AG10803 (cell line): ENCODE measurements at places on chromosomes 16 and 17.

GRCh38 chr16:87255866-87256265, 61.3 kb downstream of the C16orf95 start:
- no peak for DNase-seq

DNA sequence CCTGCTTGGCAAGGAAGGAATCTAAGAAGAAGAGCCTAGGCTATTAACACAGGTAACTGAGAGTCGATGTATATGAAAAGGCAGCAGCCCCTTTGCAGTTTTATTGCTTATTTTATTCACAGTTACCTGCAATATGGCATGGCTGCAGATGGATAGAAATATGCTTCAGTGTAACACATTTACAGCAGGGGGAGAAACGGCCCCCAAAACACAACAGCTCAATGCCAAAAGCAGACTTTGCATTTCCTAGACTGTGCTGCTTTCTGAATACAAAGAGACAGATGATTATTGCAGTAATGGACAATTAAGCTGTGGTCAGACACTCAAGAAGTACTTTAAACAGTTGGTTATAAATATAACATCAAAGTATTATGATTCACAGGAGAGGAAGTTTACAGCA, 108.0 kb upstream of the CDH13 start:
- DNase-seq = no peak

DNA sequence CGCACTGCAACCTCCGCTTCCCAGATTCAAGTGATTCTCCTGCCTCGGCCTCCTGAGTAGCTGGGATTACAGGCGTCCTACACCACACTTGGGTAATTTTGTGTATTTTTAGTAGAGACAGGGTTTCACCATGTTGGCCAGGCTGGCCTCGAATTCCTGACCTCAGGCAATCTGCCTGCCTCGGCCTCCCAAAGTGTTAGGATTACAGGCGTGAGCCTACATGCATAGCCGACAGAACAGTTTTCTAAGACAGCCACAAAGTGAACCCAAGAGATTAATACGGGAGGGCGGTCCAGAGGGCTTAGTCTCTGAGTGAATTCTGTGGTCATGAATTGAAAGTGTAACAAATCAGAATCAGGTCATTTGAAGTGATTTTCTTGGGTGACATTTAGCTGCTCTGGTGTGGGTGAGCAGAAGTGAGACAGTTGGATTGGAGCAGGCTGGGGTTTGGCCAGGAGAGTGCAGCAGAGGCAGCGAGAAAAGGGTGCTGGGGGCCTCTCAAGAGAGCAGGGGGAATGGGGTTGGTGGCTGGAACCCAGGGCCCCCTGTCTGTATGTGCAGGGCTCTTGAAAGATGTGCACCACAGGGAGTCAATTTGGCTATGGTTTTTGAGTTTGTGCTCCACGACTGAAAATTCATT, 231.4 kb upstream of the WSCD1 start:
- DNase-seq = no peak

- DNase-seq = no peak
These were observed 7.1 kb upstream of the DCAF7 start for GRCh38 chr17:63542942-63543821.

GRCh38 chr17:54754560-54754959, 146.1 kb upstream of the TOM1L1 start:
- DNase-seq = no peak

DNA sequence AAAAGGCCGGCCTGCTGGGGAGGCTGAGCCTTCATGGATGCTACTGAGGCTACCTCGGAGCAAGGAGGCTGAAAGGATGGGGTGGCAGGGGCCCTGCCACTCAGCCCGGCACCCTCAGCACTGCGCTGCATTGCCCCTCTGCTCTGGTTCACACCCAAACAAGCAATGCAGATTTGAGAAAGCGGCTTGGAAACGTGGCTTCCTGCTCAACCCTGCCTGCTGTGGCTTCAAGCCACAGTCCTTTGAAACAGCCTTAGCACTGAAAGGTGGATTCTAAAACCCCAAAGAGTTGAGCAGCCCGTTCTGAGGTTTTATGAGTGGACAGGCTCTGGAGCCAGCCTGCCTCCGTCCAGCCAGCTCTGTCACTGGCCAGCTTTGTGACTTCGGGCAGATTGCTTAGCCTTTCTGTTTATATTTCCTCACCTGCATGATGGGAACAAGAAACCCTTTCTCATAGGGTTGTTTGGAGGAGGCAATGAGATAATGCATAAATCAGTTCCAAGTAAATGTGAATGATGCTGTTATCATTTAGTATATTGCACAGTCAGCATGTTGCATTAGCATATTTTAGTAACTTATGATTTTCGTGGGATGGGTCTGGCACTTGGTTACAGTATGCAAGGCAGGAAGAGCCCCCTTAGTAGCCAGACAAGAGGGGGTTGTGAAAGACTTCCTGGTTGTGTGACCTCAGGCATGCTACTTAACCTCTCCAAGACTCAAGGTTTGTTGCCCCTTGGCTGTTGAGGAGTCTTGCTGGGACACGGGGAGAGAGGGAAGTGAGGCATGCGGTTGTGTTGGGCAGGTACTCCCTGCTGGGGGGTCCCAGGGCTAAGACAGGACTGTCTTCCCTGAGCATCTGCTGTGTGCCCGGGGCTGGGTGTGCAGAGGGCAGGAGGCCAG, 23.6 kb downstream of the CRISPLD2 start:
- no peak for DNase-seq

GRCh38 chr16:11835309-11835708, 16.0 kb downstream of the RSL1D1 start:
- DNase-seq = no peak

- DNase-seq = no peak
These were observed 65.2 kb downstream of the SRCIN1 start for GRCh38 chr17:38540514-38541045.

GRCh38 chr17:76536511-76537287, 810 bp downstream of the CYGB start:
- no peak for DNase-seq

- DNase-seq = no peak
These were observed 32.5 kb downstream of the DGKE start for GRCh38 chr17:56866496-56866895.

GRCh38 chr17:18370761-18371160, 6.8 kb upstream of the EVPLL start:
- no peak for DNase-seq

- DNase-seq = no peak
These were observed 45.1 kb downstream of the SOCS3 start for GRCh38 chr17:78314683-78315354.

GRCh38 chr17:50952889-50953288, 86.7 kb upstream of the TOB1 start:
- no peak for DNase-seq

GRCh38 chr16:28503470-28504259, 3.0 kb downstream of the IL27 start:
- DNase-seq = no peak

GRCh38 chr17:35129154-35129972, 7.9 kb downstream of the FNDC8 start:
- DNase-seq = peak; percentile 40

GRCh38 chr16:89138843-89139520, 32.6 kb upstream of the CDH15 start:
- no peak for DNase-seq

DNA sequence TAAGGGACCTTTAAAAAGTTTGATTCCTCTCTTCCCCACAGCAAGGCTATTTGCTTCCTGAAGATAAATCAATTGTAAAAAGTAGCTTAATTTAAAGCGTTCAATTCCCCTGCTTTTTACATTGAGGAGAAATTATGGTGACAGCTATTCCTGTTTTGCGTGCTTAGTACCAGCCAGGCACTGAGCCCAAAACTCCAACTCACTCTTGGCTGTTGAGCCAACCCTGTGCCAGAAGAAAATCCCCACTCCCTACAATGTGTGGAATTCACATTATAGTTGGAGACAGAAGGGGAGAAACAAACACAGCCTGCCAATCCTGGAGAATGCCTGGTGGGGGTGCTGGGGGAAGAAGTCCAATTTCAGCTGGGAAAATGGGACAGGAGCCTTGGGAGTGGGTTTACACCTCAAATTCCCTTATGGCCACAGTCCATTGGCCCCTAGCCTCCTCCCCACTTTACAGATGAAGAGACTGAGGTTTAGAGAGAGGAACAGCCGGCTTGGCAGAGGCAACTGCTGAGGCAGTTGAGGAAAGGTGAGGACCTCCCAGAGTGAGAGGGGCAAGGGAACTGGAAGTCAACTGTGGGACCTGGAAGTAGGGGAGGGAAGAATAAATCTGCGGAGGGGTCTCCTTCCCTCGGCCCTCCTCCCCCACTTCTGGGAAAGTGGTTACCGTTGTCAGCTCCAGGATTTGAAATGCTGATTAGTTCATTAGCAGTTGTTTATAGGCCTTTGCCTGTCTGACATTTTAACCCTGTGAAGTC, 26.1 kb downstream of the CDH1 start:
- DNase-seq = peak; percentile 78

GRCh38 chr16:52404546-52404945, 142.4 kb downstream of the TOX3 start:
- DNase-seq = no peak

- no peak for DNase-seq
These were observed 1.0 kb downstream of the SPAG5 start for GRCh38 chr17:28597606-28598383.

DNA sequence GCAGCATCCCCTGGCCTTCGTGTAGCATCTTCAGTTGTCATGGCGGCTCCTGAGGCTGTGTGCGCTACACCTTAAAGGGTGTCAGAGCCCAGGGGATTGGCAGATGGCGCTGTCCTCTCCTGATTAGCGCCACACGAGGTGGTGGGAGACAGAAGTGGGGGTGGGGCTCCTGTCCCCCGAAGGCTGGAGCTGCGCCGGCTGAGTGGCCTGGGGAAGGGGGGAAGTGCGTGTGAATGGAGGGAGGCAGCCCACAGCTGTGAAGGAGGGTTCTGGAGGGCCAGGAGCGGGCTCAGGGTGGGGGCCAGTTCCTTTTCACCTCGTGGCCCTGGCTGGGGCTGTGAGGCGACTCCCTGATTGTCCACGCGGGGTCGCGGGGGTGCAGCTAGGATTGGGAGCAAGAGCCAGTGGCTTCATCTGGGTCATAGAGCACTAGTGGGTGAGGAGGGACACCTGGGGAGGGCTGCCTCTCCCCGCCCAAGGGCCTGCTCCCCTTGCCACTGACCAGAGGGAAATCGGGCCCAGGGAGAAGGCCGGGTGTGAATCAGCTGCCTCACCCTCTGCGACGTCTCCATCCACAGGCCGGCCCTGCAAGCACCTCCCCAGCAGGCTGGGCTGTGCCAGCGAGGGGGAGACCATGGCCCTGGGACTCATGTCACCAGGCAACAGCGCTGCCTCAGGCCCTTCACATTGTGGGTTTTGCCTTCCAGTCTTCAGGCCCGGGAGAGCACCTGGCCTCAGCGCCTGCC, 14.1 kb downstream of the BAHCC1 start:
- no peak for DNase-seq

DNA sequence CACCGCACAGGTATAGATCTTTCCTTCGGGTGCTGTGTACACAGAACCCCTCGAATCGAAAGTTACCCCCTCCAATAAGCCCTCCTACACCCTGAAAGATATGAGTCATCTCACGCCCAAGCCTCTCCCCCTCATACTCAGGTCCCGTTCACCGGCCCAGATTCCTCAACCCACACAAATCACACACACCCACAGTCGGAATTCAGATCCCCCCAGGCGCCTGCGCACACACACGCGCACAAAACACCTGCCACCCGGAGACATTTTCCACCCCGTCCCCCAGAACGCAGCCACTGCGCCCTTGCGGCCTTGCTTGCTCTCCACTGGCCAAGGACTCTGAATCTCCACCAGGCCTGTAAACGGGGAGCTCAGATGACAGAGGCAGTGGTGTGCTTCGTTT, 4.9 kb downstream of the JPH3 start:
- DNase-seq = no peak

DNA sequence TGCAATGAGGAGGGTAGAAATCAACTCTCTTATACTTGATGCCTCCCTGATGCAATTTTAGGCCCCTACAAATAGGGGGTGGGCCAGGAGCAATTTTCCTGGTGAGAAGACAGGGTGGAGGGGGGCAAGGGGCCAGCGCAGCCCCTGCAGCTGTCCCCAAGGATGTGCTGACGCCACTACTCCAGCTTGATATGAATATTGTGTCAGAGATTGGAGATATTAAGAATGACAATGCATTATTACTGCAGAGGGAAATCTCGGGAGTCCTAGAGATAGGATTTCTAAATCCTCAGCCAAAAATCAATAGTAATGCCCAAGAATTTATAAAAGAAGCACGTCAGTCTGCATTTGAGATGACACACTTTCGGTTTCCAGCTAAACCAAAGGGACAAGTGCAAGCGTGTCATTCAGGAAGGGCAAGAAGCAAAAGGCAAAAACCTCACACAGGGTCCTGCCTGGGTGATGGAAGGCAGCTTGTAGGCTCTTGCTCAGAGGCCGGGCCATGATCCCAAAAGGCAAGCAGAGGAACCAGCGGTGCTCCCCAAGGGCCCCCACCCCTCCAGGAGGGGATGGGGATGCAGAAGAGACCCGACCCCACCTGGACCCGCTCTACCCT, 178.8 kb downstream of the C16orf78 start:
- DNase-seq = no peak

DNA sequence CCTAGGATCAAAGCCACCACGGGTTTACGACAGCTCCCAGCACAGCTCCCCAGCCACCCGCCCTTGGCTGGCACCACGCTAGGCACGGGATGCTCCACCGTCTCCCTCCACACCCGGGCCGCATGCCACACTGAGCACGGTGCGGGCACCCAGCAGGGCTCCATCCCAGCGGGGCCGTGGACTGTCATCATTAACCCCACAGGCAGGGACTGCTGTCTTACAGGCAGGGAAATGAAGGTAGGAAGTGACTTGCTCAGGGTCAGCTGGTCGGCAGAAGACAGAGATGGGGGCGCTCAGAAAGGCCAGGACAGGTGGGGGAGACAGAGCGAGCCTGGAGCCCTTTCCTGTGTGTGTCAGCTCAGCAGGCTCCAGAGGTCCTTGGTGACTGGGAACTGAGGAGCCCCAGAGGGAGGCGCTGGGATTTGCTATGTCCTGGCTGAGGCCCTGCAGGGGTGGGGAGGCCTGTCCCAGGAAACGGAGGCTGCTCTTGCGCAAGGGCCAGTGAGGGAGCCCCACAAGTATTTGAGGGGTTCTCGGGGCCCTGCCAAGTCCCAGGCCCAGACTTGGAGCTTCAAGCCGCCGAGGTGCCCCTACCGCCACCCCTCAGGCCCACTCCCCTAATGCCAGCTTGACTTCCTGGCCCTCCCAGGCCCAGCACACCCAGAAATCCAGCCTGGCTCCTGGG, 3.2 kb downstream of the UBALD1 start:
- peak; percentile 54 for DNase-seq
